SIG-M5 (cell line): ENCODE measurements at places on chromosomes 16 and 17.

GRCh38 chr17:72591289-72592241 lies 470.7 kb downstream of the SOX9 start:
- no peak for DNase-seq

GRCh38 chr16:19102187-19102872 lies 11.4 kb upstream of the ITPRIPL2 start:
- DNase-seq = no peak

DNA sequence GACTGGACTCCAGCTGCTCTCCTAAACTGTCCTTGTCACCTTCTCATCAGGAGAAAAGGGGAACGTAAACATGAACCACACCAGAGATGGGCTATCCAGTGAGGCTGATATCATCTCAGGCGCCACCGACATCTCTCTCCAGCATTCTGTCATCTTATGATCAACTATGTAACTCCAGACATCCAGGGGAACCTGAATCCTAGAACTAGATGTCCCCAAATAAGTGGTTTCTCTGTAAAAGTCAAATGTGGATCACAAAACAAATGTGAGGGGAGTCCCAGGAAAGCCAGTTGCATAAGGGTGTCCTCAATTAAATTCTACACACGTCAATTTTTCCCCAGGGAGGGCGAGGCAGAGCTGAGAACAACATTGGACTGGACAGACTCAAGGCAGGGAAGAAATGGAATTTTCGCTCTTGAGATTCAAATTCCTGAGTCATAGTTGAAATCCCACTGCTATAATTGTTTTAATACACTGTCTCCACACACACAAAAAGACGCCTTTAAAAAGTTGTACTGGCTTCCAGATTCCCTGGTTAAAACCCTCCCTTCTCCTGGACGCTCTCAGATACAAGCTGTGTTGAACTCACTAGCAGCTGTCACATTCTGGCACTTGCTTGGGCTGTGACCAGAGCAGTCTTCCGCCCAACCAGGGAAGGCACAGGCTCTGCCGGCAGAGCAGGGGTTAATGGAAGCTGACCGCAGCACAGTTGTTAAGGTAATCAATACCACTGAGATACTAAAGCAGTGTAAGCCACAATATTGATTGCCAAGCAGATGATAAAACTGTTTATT lies 62.6 kb downstream of the ZFHX3 start:
- DNase-seq = no peak

GRCh38 chr17:36506831-36507230 lies 20.4 kb downstream of the ZNHIT3 start:
- no peak for DNase-seq

DNA sequence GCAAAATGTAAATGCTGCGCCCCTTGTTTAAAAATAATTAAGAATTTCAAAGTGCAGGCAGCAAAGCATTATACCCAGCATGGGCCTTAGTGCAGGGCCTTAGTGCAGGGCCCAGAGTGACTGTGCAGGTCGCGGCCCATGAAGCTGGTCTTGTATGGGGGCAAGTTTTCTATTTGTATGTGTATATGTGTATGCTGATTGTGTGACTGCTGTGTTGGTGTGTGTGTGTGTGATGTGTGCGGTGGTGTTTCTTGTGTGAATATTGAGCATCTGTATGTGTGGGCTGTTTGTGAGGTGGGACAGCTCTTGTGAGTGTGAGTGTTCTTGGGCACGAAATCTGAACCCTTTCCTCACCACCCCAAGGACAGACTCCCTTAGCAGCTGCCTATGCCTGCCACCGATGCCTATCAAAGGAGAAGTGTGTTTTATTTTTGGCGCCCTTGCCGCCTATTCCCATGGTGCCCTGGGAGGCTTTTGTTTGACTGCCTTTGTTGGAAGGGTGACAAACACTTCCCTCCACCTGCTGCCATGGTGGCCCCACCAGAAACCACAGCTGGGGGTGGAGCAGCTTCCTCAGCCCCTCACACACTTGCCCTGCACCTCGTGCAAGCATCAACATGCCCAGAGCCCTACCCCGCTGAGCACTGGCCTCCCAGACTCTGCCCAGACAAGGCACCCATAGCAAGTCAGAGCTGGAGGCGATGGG lies 18.0 kb downstream of the CCR7 start:
- peak; percentile 68 for DNase-seq

- no peak for DNase-seq
Measured at GRCh38 chr17:9780552-9780951, 10.8 kb downstream of the DHRS7C start.

- no peak for DNase-seq
Measured at GRCh38 chr17:27762527-27763305, 37.6 kb downstream of the NOS2 start.

GRCh38 chr16:47258874-47259461 lies 115.2 kb upstream of the NETO2 start:
- DNase-seq = no peak

GRCh38 chr16:71467810-71468209 lies 5.8 kb upstream of the ZNF23 start:
- no peak for DNase-seq

DNA sequence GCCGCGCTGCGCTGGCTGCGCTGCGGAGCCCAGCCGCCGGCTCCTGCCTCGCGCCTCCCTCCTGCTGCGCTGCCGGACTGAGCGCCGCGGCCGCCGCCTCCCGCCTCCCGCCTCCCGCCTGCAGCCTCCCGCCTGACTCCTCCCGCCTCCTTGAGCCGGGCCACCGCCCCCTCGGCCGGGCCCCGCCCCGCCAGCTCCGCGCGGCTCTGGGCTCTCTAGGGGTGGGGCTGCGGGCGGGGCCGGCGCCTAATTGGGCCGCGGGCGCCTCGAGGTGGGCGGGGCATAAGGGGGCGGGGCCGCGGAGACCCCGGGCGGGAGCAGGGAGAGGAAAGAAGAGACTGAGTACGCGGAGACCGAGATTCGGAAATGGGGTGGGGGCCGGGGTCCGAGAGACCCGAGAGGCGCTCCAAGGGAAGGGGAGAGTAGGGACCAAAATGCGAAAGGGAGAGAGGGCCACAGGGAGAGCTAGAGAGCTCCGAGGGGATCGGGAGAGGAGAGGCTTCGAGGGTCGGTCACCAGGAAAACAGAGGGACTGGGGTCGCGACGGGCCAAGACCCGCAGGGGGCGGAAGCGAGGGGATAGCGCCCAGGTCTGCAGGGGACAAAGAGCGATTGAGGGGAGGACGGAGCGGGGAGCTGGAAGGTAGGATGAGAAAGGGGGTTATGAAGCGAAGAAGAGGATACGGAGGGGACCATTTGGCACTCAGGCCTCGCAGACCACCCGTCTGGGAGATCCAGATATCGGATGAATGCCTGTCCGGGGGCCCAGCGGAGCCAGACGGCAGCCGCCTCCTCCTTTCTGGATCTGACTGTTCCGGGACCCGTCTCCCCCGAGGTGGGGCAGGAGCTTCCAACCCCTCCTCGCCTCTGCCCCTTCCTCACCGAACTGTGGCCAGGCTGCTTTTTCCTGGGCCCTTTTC lies at the start of gene C1QL1:
Gene C1QL1 (minus strand): TSS at position 79 of the 919 bp plus-strand sequence. CDS start 255 bp downstream, outside the sequence.
- no peak for DNase-seq

- DNase-seq = no peak
Measured at GRCh38 chr16:72921620-72922019, 126.3 kb downstream of the ZFHX3 start.

DNA sequence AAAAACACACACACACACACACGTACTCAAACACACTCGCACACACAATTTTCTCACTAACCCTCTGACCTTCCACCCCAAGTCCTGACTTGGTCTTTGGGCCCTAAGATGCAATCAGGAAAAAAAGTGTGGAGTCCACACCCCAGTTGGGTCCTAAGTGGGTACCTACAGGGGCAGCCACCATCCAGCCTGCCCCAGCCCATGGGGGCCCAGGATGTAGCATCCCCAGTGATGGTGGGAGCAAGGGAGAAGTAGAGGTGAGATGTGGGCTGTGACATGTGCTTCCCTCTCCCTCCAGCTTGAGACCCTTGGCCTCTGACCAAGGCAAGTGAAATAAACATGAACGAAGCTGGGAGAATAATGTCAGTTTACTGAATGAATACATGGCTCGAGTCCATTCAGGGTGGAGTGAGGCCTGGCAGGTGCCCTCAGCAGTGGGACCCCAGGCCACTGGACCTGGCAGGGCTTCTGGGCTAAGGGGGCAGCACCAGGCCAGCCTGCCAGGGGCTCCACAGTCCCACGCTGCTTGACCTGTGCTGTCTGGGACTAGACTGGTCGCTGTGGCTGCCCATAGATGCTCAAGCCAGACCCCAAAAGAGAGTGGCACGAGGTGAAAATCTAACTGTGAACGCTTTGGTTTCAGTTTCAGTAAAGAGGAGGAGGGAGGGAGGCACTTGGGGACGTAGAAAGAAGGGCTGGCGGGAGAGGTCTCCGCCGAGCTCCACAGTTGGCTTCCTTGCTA lies 73.7 kb downstream of the MRC2 start:
- DNase-seq = no peak

DNA sequence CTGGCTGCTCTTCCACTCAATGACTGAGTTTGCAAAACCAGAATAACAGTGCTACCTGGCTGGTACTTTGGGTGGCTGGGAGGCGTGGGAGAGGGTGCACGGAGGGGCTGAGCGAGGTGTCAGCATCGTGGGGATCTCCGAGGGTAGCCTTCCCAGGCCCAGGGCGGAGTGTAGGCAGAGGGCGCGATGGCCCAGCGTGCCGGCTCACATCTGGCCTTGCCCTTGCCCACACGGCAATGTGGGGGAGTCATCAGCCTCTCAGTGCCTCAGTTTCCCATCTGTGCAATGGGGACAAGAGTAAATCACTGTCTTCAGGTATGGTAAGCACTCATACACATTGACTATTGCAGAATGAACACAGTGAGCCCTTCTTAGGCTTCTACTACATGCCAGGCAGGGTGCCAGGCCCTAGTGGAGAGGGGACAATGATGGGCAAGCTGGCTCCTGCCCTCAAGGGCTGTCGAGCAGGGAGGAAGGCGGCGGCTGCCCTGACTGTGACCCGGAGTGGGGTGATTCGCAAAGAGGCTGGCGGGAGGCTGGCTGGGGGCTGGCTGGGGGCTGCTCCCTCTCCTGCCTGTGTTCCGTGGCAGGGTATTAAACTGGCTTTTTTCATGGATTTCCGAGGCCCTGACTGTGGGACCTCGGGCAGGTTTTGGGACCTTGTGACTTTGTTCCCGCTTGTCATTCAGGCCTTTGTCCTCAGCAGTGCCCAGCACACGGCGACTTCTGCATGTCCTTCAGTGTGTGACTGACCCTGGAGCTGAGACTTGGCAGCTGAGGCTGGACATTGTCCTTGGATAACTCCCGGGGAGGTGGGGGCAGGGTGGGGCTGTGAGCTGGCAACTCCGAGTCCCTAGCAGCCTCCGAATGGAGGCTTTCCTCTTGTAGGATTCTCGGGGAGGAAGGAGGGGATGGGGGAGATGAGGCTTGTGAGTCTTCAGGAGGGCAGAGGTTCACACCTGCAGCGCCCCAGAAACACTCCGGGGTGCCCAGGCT lies 243.1 kb downstream of the SEC14L1 start:
- DNase-seq = no peak
